Activated naive CD4-positive, alpha-beta T cell (primary cell): ENCODE measurements at places on chromosomes 2 and 18.

- DNase-seq: no peak
Measured at GRCh38 chr2:58261209-58261608, 20.1 kb upstream of the FANCL start.

GRCh38 chr2:64773461-64774118 lies 119.9 kb upstream of the SERTAD2 start:
- no peak for DNase-seq

DNA sequence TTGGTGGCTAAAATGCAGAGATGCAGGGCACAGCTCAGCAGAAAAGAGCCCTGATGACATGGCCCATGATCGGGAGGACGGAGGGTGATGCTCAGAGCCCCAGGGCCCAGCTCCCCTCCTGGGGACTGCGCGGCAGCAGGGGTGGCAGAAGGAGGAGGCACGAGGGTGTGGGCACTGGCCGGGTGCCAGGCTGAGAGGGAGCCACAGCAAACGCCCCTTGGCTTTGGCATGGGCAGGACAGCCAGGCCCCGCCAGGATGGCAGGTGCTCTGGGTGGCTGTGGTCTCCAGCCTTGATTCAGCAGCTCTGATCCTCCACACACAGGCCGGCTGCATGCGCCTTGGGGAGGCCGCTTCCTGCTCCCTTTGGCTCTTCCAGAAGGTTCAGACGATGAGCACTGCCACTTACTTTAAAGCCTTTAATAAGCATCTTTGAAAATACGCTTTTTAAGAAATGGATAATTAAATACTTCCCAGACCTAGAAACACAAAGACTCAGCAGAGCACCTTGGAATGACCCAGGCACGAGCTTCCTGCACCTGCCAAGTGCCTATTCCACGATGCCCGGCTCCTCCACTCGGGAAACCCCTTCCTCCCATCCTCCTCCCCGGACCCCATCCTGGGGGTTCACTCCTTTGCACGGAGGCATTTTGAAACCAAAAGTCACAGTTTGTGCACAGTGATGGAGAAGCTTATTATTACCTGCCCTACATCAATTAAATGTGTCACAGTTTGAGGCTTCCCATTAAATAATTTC lies 78.5 kb upstream of the SNTG2 start:
- no peak for DNase-seq

DNA sequence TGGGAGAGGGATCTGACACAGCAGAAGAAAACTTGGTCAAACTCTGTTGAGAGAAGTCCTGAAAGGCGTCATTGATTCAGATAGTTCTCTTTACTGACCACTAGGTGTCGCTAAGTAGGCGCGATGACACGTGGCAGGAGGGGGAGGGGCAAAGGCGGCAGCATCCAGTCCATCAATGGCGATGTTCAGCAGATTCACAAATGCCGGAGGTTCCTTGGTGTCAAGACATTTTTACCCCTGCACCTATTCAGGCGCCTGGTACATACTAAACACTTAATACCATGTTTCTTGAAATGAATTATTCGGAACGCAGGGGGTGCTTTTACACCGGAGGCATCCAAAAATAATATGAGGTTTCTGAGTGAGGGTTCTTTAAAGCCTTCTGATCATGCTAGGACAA lies 3.0 kb upstream of the PLEK start:
- DNase-seq: peak; percentile 45

GRCh38 chr18:12326711-12327460 lies 18.8 kb downstream of the TUBB6 start:
- no peak for DNase-seq

DNA sequence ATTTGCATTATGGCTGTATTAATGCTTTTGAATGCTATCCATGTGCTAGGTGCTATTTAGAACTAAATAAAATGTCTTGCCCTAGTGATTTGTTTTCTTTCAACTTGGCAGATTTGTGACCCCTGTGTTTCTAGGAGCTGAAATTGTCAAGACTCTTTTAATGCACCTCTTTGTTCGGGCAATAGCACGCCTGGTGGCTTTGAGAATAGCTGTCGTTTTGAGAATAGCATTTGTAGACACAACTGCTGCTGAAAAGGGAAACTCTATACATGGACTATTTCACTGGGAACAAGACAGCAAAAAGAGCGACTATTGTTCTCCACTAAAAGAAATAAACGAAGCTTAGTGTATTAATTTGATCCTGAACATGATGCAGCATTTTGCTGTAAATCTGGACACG lies 352.1 kb upstream of the ZNF521 start:
- no peak for DNase-seq

DNA sequence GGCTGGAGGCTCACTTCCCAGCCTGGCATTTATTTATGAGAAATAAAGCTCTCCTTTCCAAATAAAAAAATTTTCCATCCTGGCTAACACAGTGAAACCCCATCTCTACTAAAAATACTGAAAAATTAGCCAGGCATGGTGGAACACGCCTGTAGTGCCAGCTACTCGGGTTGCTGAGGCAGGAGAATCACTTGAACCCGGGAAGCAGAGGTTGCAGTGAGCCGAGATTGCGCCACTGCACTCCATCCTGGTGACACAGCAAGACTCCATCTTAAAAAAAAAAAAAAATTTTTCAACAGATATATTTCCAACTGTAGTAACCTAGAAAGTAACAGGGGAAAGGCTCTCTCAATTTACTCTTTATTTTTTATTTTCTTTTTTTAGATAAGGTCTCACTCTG lies 6.1 kb upstream of the PCBP1 start:
- DNase-seq: no peak

- no peak for DNase-seq
Measured at GRCh38 chr18:59867337-59868104, 32.3 kb upstream of the PMAIP1 start.

- DNase-seq: no peak
Measured at GRCh38 chr2:216615298-216616082, 17.7 kb upstream of the IGFBP2 start.

- no peak for DNase-seq
Measured at GRCh38 chr2:54259413-54260240, 3.6 kb upstream of the TSPYL6 start.

DNA sequence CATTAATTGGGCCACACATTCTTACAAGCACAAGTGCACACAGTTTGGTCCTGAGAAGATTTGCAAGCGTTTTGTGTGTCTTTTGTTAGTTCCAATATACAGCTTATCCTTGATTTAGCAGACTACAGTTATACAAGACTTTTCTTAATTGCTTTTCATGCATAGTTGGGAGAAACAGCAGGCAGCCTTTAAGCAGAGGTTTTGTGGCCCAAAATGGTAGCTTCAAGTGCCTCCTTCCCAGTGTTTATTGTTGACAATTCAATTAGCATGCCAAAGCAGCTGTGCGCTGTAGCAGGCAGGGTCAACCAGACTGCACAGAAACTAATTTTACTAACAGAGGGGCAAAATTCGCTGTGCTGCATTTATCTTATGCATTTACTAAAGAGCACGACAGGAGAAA lies 47.5 kb downstream of the FRZB start:
- no peak for DNase-seq

DNA sequence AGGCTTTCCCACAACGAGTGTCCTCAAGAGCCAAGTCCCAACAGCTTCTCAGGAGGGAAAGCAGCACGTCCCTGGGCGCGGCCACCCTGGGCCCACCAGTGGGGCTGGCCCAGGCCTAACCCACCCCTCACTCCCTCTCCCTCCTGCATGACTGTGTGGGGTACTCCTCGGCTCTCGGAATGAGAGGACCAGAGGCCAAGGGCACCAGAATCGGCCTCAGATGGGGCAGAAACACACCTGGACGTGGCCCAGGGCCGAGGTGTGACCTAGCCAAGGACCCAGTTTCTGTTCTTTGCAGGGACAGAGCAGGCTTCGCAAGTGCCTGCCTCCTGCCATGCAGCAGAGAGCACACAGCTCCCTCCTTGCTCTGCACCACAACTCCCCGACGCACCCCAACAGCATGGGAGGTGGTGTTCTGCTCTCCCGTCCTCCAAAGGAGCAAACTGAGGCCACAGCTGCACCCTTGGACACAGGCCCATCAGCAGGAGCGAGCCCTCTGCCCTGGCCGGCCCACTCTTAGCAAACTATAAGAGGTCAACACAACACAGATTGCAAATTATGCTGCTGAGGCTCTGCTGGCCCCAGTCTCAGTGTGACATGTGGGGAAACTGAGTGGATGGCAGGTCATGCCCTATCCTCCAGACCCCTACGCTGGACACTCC lies 19.7 kb downstream of the HS6ST1 start:
- DNase-seq: no peak

- DNase-seq: no peak
Measured at GRCh38 chr2:10532638-10533101, 84.5 kb upstream of the ODC1 start.

GRCh38 chr2:218605432-218605831 lies 2.3 kb upstream of the PLCD4 start:
- no peak for DNase-seq

DNA sequence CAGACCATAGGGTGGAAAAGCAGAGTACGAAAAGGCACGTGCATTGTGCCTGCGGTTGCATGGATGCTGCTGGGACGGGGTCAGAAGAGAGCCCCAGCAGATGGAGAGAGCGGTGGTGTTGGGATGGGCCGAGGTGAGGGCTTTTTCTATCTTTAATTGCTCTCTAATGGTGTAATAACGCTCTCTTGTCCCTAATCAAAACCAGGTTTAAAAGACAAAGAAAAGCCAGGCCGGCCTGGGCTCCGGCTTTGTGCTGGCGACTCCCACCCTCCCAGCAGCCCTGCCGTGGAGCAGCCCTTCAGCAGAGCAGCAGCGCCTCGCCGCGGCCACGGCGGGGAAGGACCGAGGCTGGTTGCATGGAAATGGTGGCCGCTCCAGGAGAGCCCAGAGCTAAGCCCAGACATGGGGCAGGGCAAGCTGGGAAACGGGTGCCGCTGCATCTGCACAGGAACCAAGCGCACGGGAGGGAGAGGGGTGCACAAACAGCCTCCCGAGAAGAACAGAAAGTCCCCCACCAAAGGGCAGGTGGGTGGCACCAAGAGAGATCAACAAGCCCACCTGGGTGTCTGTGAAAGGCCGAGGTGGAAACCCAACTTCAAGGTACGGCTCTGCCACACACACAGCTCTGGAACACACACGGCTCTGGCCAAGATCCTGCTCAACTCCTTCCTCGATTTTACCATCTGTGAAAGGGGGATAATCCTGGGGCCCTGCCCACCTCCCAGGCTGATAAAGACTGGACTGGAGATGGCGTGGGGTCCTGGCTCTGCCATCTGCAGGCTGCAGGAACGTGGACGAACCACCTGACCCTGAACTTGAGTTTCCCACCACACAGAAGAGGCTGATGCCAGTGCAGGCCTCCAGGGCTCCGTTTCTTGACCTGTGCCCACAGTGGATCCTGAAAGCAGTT lies 15.0 kb downstream of the HS1BP3 start:
- DNase-seq: no peak

DNA sequence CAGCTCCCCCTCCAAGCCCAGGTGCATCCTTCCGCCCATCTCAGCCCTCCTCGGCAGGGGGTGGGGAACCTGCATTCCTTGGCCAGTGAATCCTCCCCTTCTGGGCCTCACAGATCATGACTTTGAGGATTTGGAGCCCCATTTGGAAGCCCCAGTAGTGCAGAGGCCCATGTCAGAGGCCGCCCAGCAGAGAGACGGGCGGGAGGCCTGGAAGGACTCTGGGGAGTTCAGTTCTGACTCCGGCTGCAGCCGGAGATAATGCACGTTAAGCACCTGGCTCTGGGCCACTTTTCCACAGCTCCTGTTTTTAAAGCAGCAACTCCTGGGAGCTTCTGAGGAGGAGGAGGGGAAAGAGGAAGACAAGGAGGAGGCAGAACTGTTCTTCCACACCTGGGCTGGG lies 14.9 kb downstream of the ATOH8 start:
- no peak for DNase-seq

GRCh38 chr2:182179176-182179575 lies 193.5 kb downstream of the PPP1R1C start:
- no peak for DNase-seq

- DNase-seq: no peak
Measured at GRCh38 chr2:236899950-236900640, 185.6 kb upstream of the COPS8 start.

DNA sequence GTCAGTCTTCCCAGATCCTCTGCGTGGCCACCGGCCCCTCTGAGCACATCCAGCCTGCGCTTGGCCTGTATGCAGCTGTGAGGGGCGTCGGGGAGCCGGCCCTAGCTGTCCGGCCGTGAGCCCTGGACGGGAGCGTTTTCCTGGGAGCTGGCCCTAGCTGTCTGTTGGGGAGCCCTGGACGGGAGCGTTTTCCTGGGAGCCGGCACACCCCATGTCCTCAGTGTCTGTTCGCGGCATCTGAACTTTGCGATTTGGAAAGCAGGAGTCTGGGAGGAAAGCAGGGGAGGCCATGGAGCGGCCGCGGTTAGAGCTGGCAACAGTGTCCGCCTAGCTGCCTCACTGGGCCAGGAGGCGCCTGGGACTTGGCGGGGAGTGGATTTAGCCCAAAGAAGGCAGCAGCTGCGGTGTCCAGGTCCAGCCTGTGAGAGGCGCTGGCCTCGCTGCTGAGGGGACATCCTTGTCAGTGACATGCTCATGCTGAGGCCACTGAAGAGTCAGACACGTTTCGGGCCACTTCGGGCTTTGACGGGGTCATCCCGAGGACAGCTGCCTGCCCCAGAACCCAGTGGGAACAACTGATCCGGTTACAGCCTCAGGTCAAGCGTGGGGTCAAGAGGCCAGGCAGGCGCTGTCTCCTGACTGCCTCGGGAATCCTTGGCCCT lies 75.8 kb downstream of the KCNG2 start:
- no peak for DNase-seq

DNA sequence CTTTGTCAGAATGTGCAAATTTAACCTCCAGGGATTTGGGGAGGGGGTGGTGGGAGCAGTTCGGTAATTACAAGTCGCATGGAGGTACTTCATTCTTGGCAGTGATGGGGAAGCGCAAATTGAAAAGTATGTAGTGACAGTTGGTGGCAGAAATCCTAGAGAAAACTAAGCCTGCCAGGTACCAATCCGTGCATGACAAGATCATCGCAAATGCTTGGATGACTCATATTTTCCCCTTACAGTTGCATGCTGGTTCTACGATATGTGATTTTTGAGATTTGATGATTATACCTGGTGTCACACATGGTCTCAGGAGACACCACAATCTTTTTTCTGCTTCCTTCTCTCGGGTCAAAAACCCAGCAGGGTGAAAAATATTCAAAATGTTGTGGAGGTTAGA lies 479.7 kb upstream of the ID2 start:
- DNase-seq: no peak

- DNase-seq: no peak
Measured at GRCh38 chr2:205658572-205658971, 23.7 kb upstream of the NRP2 start.

- no peak for DNase-seq
Measured at GRCh38 chr2:195411219-195411687, 245.8 kb upstream of the SLC39A10 start.

DNA sequence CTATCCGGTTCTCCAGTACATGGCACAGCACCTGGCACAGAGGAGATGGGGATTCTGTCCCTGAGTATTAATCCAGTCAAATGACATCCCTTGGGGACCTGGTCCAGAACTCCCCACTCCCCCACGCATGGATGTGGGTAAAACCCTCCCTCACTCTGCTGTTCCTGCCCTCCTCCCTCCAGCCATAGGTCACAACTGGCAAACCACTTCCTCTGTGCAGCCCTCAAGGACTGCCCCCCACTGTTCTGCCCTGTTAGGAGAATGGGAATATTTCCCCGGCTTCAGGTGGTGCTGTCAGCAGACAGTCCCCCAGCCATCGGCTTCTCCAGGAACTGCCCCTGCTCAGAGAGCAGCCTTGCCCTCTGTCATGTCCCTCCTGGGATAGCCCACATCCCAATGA lies 1.5 kb upstream of the TFCP2L1 start:
- DNase-seq: no peak

- no peak for DNase-seq
Measured at GRCh38 chr2:223044092-223044836, 7.7 kb upstream of the KCNE4 start.

- no peak for DNase-seq
Measured at GRCh38 chr18:76747676-76748075, 74.7 kb upstream of the ZNF236 start.

GRCh38 chr18:44682871-44683221 lies 2.2 kb downstream of the SETBP1 start:
- no peak for DNase-seq
